ENCODE measurements at places on chromosomes 11 and 22.

DNA sequence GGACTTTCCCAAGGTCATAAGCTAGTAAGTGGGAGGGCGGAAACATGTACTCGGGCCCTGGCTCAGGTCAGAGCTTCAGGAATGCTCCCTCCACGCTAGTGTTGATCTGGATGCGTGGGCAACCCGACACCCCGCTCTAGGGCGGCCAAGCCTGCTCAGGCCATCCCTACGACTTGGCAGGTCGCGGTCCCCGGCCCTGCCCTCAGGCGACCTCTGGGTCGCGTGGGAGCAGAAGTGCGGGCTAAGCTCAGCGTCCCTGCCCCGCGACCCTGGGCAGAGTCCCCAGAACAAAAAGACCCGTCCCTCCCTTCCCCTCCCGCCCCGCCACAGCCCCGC is 781 bp upstream of the TEF start:
- no peak for DNase-seq

- no peak for DNase-seq
These were observed 421.8 kb downstream of the ETS1 start for GRCh38 chr11:128165572-128165971.

DNA sequence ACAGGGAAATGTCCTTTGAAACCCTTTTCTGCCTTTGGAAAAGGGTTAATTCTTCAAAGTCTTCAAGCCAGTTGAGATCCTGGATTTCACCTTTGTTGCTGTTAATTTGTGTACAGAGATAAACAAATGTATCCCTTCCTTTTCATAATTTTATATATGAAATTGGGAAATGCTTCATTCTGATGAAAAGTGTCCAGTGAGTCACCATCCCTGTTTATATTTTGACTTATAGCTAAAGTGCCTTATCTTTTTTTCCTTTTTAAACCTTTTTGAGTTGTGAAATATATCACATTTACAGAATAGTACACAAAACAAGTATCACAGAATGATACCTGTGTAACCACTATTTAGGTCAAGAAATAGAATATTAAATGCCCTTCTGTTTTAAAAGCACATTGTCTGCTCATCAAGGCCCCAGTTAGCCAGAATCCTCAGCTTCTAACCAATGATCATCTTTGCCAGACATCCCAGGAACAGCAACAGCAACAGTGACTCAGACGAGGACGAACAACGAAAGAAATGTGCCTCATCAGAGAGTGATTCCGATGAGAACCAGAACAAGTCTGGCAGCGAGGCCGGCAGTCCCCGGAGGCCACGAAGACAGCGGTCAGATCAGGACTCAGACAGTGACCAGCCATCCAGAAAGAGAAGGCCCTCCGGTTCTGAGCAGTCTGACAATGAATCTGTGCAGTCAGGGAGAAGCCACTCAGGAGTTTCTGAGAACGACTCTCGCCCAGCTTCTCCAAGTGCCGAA is 27.3 kb downstream of the CTR9 start:
- no peak for DNase-seq

- DNase-seq, result no peak
These were observed 20.7 kb downstream of the ELF5 start for GRCh38 chr11:34492806-34493414.

DNA sequence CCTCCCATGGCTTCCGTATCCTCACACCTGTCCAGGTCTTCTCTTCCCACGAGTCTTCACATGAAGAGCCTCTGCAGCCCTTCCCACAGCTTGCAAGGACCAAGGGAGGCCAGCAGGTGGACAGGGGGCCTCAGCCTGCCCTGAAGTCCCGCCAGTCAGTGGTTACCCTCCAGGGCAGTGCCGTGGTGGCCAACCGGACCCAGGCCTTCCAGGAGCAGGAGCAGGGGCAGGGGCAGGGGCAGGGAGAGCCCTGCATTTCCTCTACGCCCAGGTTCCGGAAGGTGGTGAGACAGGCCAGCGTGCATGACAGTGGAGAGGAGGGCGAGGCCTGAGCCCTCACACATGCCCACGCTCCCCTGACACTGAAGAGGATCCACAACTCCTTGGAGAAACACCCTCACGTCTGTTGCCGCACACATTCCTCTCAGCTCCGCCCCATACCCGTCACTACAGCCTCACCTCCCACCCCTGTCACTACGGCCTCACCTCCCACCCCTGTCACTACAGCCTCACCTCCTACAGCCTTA is 8.3 kb downstream of the SSH3 start:
- no peak for DNase-seq
